Caki2 (cell line): ENCODE measurements at places on chromosomes 4 and X.

GRCh38 chr4:149595500-149595899 lies 220.1 kb downstream of the IQCM start:
- DNase-seq = no peak

GRCh38 chr4:62709618-62710252 lies 1509.6 kb downstream of the ADGRL3 start:
- DNase-seq = peak; percentile 2

DNA sequence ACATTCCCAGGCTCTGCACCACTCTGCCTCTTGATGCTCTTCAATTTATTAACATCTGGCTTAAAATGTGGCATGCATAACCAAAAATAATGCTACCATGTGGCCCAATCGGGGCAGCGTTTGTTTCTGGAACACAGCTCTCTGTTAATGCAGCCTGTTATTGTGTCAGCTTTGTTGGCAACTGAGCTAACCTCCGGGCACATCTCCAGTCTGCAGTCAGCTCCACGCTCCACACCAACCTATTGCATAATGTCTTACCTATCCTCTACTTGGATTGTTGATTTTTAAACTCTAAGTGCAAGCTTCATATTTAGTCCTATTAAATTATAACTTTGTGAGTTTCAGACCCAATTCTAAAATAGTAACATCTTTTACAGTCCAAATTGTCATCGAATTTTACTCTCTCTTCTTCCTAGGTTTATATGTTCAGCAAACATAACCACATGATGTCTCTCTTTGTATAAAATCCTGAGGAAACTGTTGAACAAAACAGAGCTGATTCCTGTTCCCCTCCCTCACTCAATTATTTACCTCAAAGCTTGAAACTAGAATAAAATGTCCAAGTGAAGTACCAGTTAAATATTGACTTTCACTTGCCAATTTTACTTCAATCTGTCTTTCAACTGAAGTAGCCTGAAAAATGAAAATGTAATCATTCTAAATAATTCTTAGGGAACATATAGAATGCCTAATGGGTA lies 92.2 kb upstream of the RAPGEF2 start:
- DNase-seq = no peak

GRCh38 chr4:75025431-75025830 lies 92.5 kb downstream of the PARM1 start:
- no peak for DNase-seq

GRCh38 chr4:108833046-108833445 lies 70.2 kb upstream of the ETNPPL start:
- DNase-seq = no peak

DNA sequence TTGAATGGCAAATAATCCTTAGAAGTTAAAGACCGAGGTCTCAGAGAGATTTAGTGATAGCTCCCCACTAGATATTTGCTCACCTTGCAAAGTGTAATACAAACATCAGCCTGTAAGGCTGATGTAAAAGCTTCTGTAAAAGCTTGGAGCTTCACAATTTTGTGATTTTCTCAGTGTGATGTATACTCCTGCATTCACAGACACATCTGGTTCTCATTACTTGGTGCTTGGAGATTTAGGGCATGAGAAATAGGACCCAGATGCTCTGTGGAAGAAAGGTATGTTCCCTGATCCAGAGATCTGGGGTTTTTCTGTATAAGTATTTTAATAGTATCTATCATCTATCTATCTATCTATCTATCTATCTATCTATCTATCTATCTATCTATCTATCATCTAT lies 1664.3 kb downstream of the C4orf33 start:
- no peak for DNase-seq

DNA sequence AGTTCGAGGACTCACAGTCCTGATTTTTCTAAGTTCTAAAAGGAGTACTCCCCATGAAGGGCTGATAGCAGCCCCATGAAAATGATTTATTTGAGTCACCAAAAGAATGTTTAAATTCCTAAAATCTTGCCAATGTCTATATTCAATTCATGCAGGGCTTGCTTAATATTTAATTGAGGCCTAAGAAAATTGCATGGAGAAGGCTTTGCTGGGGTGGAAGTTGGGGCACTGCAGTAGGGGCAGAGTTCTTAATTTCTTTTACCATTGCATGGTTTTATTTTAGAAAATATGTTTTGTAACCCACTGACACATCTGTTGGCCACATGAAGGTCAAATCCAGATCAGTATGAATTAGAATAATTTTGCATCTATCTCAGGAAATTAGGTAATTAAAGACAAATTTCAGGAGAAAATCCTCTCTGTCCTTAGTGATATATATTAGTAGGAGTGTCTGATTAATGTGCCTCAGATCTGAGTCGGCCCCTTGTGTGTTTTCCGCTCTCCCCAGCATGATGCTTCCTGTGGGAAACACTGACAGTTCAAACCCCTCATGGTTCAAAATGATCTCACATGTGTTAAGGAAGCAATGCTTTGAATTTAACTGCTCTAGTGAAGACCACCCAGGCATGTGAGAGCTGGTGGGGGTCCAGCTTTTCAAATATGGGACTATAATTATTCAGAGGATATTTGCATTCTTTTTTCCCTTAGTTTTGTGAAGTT lies 54.0 kb upstream of the EGFL6 start:
- no peak for DNase-seq

DNA sequence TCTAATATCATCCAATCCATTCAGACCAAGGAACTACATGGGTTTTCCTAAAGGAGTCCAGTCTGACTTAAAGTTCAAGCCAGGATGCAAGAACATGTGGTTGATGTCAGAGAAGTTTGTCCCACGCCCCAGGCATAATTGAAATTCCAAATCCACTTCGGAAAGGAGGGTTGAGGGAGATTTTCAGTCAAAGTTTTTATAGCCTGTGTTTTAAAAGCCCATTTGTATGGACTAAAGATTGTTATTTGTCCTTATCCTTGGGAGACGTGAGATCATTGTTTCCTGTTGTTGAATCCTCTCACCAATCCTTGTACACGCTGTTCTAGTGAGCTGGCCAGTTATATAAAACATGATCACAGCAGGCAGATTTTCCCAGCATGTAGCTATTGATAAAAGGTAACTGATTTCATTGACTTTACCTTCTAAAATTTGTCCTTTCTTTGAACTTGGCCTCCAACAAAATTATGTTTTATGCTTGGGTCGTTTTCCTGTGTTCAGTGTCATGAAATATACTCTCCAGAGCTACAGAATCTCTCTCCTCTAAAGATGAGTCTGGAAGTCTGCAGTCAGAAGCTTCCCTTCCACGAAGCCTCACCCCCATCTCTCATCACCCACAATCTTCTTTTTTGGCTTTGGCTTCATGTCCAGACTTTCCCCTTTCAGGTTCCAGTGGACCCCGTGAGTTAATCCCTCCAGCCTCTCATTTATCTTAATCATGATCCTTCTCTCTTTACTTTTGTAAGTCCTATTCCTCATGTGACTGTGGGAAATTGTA lies 92.9 kb downstream of the ATP10D start:
- no peak for DNase-seq

GRCh38 chr4:105170711-105171110 lies 24.0 kb downstream of the TET2 start:
- no peak for DNase-seq

DNA sequence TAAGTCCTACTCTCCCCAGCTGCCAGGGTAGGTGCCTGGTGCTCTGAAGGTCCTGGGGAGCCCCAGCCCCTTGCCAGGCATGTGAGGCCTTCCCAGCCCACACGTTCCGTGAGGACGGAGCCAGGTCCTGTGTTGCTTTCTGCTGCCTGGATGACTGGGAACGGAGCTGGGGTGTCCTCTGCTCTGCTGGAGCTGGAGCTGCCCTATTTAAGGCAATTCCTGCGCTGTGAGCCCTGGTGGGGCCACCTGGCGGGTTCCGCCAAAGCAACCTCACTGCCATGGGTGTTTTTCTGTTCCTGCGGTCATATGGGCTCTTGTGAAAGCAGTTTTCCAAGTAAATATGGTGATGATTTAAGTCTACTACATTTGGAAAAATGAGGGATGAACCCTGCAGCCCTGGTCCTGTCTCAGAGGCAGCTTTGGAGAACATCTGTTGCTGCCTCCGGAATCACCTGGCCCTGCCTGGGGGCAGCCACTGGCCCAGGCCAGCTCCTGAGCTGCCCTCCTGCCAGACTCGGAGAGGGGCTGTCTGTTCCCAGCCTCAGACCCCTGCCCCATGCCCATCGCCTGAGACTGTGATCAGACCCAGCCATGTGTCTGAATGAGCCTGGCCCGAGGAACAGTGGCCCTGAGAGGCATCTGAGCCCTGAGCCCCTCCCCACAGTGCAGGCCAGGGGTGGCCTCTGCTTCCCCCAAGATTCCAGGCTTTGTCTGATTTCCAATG lies 33.2 kb downstream of the FGFRL1 start:
- DNase-seq = no peak

DNA sequence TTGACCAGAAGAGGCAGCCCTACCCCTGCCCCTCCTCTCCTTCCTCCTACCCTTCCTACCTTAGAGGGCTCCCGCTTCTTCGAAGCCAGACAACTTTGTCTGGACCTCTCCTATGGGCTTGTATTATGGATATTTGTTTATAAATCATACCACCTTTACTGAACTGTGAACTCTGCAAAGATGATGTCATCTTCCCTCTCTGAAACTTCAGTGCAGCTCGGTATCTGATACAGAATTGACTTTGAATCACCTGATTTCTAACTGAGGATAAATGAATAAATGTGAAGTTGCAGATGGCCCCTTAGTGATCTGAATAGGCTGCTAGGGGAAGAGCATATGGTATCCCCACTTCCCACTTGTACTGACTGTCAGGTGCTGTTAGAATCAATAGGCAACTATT lies 1.1 kb upstream of the OTC start:
- DNase-seq = no peak

- DNase-seq = no peak
Measured at GRCh38 chrX:48998391-48998790, 3.7 kb downstream of the GRIPAP1 start.

- no peak for DNase-seq
Measured at GRCh38 chr4:41209187-41209586, 5.2 kb downstream of the APBB2 start.

GRCh38 chr4:3387154-3387942 lies 54.4 kb upstream of the HGFAC start:
- DNase-seq = no peak
